OCI-M1 (cell line): ENCODE measurements at places on chromosomes 13 and 19.

DNA sequence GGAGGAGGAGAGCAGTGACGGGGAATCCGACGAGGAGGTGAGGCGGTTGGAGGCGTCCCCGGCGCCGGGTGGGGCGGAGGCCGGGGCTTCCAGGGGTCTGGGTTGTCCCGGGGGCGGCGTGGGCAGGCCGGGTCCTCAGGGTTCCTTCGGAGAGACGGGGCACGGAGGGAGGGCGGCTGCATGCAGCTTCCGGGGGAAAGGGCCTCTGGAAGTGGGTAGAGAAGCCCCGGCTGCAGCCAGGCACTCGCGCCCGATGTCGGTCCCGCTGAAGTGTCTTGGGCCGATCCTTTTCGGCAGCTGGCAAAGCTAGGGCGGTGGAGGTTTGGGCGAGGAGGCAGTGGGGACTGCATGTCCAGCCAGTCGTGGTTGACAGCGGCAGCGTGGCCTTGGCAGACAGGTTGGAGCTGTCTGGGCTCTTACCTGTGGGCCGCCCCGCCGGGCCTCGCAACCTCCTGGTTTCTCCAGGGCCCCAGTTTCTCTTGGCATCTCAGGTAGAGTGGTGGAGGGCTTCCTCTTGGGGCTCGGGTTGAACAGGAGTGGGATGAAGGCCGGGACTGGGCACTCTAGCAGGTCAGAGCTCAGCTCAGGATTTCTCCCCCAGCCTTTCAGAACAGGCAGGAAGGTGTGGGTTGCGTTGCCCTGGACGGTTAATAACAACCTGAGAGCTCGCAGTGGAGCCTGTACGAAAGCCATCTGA lies 690 bp downstream of the KMT2B start:
- peak; percentile 50 for DNase-seq

DNA sequence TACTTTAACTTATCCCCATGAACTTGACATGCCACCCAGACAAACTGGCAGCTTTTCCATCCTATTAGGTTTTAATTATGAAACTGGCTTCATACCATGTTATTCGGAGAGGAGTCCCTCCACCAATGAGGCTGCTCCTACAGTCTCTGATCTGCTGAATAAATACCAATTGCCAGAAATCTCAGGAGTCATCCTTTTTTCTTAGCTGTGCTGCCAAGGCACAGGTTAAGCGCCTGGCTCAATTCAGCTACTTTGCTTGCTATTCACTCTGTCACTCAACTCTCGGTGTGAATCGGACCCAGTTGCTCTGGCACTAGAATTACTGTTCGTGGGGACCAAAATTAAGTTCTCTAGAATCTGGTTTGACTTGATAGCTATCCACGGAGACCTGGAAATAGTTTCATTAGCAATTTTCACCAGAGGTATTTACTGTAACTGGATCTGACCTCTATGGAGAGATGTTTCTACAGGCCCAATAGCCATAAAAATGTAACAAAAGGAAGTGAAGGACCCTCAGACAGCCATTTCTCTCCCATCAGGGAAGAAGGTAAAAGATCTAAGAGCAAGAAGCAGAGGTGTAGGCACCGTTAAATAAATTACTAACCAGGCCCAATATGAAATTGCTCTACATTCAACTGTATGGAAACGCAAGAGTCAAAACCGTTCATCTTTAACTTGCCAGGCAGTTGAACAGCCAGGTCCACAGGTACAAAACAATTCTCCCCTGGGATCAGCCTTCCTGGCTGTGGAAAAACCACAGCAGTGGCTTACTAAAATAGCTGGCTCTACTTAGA lies 5.4 kb downstream of the ZC3H4 start:
- DNase-seq, result peak; percentile 38

GRCh38 chr19:52735734-52736133 lies 890 bp upstream of the ZNF611 start:
- DNase-seq, result no peak

- no peak for DNase-seq
These were observed 183.5 kb upstream of the RNF113B start for GRCh38 chr13:98360545-98360944.

DNA sequence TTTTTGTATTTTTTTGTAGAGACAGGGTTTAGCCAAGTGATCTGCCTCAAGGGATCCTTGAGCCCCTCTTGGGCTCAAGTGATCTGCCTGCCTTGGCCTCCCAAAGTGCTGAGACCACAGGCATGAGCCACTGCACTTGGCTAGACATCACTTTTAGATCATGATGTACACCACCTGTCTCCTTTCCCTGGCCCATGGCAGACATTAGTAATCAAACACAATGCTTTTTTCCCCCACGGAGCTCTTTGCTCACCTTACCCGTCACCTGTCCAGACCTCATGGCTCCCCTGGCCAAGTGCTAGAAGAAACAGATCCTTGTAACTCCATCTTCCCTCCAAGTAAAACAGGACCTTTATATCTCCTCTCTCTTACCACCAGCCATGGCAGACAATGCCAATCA lies 18.4 kb downstream of the NUMBL start:
- DNase-seq, result no peak

- no peak for DNase-seq
These were observed 97.8 kb downstream of the KLF12 start for GRCh38 chr13:74036373-74036772.

- DNase-seq, result no peak
These were observed 97.9 kb downstream of the GGACT start for GRCh38 chr13:100490692-100491091.

DNA sequence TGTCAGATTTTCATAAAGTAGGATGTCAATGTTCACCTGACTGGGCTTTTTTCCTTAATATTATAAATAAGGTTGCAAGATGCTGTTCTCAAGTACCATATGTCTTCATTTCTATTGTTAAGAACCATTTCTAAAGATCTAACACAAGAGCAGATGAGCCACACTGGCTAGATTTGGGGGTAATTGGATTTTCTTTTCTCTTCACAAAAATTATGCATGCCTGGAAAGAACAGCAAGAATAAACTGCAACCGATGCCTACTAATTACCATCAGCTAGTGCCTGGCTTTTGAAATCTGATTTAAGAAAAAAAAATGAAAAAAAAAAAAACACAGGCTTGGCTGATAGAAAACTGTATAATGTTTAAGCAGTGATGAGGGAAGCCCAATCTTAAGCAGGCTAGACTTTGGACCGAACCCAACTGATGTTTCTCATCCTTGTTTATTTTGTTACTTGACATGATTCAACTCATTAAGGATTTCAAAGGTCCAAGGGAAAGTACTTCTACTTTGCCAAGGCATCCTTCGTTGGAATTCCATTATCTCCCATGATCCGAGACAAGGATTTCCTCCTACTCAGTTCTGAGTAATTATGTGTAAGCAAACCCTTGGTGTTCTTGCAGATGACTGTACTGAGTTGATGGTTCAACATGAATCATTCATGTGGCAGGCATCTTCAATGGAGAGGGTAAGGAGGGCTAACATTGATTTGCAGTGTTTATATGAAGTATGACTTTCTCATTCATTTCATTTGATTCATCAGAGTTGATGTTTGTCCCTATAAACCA lies 300.5 kb downstream of the SPRY2 start:
- DNase-seq, result no peak

DNA sequence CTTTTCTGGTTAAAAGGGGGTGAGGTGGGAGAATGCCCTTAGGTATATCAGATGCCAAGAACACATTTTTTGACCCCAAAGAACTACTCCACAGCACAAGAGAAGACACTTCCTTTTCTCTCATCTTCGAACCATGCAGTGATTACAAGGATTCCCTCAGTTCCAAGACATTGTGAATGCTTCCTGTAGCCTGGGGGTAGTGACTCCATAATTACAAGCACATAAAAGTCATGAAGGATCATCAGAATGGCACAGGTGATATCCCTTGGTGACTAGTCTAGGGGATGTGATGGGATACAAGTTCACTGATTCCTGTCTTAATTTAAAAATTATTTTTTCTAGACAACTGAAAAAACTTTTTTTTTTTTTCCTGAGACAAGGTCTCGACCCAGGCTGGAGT lies 78.0 kb downstream of the ZC3H13 start:
- no peak for DNase-seq

- no peak for DNase-seq
These were observed 8.8 kb upstream of the ZNF578 start for GRCh38 chr19:52444506-52444905.

- no peak for DNase-seq
These were observed at the start of gene OVOL3 for GRCh38 chr19:36110487-36111199. Gene OVOL3, plus strand, starts transcription at chr19:36111143. Its CDS starts 60 bp downstream, at chr19:36111203.

DNA sequence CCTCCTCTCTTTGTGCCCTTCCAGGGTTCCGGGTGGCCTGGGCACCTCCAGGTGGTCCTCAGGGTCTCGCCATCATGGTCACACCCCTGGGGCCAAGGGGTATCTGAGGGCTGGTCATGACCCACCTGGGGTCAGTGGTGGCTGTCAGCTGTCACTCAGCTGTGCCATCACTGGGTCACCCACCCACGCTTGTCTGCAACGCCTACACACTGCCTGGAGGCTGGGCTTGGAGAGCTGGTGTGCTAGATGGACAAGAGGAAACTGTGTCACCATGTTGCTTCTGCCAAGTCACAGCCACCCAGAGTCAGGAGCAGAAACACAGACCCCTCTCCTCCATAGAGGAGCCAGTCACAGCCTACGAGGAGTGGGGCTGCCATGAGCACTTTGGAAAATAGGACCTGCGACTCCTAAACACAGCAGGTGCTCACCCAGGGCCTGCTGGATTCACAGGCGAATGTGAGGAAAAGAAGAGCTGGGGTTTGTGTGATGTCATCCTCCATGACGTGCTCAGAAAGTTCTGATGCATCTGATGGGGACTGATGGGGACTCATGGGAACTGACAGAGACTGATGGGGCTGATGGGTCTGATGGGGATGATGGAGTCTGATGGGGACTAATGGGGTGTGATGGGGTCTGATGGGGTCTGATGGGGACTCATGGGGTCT lies 10.7 kb upstream of the GRTP1 start:
- DNase-seq, result no peak

DNA sequence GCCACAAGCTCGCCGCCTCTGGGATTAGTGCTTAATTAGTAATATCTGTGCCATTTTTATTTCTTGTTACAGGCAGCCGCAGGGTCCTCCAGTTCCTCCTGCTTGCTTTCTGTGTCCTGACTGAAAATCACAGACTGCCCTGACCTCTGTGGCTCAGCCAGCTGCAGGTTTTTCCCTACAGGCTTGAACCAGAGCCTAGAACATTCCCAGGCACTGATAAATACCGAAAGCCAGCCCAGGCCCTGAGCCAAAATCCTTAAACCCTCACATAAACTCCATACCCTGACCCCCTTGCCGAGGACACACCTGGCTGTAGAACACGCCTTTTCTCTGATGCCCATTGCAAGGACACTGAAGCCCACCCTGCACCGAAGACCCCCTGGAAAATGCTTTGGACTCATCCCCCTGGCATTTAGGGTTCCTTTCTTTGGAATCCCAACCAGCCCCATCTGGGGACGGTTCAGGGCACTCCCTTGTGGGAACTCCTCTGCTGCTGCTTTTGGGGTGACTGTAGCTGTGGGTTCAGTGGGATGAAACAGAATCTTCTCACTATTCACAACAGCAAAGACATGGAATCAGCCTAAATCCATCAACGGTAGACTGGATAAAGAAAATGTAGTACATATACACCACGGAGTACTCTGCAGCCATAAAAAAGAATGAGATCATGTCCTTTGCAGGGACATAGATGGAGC lies 15.5 kb downstream of the DPP9 start:
- no peak for DNase-seq

- DNase-seq, result no peak
These were observed 318.4 kb downstream of the KLF12 start for GRCh38 chr13:73815796-73816195.

- peak; percentile 52 for DNase-seq
These were observed 1001.1 kb downstream of the OLFM4 start for GRCh38 chr13:54029720-54030119.

DNA sequence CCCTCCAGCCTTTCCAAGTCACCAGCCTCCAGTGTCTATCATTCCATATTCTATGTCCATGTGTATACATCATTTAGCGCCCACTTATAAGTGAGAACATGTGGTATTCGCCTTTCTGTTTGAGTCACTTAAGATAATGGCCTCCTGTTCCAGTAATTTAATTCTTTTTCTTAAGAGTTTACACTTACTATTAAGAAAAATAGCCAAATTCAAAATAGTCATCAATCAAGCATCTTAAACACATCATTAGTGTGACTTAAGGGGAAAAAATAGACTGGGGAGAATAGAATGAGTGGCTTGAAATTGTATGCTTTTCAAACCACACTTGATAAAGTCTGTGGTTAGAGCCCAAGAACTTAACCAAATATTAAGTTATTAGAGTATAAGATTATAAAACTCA lies 248.0 kb downstream of the MAB21L1 start:
- DNase-seq, result no peak

DNA sequence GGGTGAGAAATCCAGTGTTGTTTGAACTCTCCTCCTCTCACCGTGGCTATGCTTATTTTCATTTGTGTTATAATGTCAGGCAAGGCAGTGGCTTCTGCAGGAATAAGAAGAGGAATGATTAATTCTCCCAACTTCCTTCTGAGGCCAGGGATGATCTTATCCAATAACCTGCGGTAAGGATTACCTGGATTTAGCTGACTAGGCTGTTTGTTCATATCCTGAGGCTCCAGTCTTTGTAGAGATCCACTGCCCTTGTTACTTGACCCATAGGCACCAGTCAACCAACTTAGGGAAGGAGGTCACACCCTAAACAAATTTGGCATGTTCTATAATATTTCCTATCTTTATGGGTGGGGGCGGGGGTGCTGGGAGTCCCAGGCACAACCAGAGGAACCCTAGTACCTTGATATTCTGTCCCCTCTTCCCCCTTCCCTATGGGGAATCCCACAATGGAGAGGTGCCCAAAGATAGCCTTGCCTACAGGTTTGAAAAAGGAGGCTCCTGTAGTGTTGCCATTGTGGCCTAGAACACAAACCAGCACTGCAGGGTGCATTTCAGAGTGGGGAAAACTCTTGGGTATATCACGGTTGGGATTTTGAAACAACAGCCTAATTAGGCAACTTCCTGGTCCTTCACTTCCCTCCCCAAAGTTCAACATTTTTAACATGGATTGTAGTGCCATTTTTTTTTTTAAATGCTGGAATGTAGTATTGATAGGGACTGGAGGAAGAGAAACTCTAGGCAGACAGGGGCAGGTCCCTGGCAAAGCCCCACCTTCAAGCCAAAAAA lies 977.5 kb upstream of the SPRY2 start:
- no peak for DNase-seq
